ENCODE measurements at places on chromosomes 7 and 10.

GRCh38 chr10:555682-556350 is 133.7 kb downstream of the DIP2C start:
- DNase-seq: no peak

- no peak for DNase-seq
These were observed 49.5 kb downstream of the TCERG1L start for GRCh38 chr10:131261890-131262475.

- no peak for DNase-seq
These were observed 22.3 kb upstream of the CAMK1D start for GRCh38 chr10:12327074-12327473.

DNA sequence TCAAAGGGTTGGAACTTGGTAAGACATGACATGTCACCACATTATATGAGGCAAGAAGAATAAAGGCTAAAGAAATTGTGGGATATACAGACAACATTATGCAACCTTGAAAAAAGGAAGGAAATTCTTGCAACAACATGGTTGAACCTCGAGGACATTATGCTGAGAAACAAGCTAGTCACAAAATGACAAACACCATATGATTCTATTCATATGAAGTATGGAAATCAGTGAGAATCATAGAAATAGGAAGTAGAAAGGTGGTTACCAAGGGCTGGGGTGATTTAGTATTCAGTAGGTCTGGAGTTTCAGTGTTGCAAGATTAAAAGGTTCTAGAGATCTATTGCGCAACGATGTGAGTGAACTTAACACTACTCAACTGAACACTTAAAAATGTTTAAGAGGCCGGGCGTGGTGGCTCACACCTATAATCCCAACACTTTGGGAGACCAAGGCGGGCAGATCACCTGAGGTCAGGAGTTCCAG is 126.9 kb upstream of the TBX20 start:
- no peak for DNase-seq

GRCh38 chr7:100219271-100219737 is 445 bp upstream of the PVRIG start:
- DNase-seq: no peak

DNA sequence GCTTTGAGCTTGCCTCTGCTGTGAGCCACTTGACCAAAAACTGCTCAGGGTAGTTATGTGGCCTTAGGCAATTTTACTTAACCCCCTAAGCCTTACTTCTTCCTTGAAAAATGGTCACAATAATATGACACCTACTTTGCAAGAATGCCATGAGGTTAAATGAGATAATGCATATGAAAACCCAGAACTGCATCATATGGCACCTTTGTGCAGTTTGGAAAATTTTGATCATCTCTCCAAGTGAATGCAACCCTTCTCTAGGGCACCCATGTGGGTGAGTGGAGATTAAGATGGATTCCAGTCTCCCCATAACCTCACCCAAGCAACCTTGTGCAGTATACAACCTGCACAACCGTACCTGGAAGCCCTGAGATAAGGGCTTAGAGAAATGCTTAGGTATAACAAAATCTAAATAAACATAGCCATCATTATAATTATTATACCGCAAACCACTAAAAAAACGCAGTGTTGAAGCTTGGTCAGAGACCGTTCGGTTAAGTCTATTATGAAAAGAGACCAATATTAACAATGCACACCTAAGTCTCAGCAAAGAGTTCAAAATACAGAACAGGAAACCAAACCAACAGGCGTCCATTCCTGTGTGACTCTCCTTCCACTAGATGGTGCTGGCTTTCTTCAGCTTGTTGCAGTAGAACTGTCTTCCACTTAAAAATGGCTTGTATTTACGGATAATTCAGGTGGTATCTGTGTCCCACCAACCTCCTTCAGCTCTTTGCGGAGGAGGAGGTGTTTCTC is 21.0 kb upstream of the ASB15 start:
- peak; percentile 25 for DNase-seq

- no peak for DNase-seq
These were observed 23.1 kb downstream of the KCP start for GRCh38 chr7:128887169-128888038.

GRCh38 chr7:4699841-4700240 is 17.7 kb downstream of the FOXK1 start:
- no peak for DNase-seq

DNA sequence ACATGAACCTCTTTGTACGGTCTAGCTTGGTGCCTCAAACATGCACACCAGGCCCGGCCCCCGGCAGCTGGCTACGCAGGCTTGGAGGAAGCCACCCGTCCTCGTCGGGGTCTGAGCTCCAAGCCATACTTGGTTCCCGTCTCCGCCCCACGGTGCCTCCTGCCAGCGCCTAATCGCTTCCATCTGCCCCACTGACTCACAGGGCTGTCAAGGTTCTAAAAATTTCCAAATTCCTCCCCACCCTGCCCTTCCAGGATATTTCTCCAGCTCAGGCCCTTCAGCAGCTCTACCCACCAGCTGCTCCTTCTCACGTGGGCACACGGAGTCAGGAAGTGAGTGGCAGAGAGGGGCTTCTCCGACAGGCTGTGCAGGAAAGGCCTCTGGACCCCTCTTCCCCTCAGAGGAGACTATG is 38.8 kb downstream of the TMEM270 start:
- DNase-seq: peak; percentile 96

GRCh38 chr10:37703114-37703513 is 154.3 kb downstream of the ZNF248 start:
- DNase-seq: no peak

- peak; percentile 61 for DNase-seq
These were observed 172.7 kb downstream of the GNAI1 start for GRCh38 chr7:80307227-80307856.

- DNase-seq: no peak
These were observed at the start of gene RBM20 for GRCh38 chr10:110643653-110644597. Gene RBM20 (plus strand): TSS chr10:110644336. CDS start chr10:110644455, 119 bp downstream.

DNA sequence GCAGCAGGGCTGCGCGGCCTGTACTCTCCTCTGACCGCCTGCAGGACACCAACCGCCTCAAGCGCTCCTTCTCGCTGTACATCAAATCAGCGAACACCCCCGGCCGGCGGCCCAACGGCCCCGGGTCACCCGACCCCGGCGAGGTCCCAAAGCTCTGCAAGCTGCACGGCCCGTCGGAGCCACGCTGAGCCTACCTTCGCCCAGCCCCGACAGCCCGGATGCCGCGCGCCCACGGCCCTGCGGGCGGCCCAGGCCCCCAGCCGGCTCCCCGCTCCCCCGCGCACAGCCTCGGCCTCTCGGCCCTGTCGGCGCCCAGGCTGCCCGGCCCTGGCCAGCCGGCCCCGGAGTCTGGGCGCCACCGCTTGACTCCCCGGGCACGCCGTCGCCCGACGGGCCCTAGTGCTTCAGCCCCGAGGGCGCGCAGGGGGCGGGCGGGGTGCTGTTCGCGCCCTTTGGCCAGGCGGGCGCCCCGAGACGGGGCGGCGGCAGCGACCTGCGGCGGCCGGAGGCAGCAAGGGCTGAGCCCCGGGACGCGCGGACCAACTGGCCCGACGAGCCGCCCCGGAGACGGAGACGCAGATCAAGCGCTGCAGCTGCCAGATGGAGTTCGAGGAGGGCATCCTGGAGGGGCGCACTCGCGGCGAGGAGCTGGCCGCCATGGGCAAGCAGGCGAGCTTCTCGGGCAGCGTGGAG is 11.1 kb upstream of the SEC24C start:
- DNase-seq: no peak

- no peak for DNase-seq
These were observed 202.8 kb downstream of the BMPER start for GRCh38 chr7:34108165-34108564.

GRCh38 chr7:55245271-55245723 is 119.8 kb upstream of the LANCL2 start:
- DNase-seq: peak; percentile 67

DNA sequence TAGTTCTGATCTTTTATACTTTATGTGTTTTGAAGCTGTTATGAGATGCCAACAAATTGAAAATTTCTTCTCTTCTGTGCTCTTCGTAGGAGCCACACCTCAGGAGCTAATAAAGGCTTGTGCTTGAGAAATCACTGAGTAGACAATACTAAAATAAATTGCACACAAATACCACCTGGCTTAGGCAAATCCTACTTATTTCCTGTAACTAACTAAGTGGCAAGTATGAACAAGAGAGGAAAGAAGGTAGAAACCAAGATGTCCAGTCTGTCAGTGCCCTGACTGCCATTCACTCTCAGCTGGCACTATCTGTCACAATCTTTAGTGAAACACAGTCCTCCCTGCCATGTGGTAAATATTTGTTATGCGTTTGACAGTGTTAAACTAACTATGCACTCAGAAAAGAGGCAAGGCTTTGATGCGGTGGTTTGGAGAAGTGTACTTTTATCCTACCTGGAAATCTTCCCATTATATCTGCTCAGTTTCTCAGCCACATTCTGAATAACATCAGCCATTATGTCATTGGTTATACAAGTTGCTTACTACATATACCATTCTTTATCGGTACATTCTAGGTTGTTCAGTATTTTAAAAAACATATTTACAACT is 293.4 kb upstream of the VWC2 start:
- no peak for DNase-seq

DNA sequence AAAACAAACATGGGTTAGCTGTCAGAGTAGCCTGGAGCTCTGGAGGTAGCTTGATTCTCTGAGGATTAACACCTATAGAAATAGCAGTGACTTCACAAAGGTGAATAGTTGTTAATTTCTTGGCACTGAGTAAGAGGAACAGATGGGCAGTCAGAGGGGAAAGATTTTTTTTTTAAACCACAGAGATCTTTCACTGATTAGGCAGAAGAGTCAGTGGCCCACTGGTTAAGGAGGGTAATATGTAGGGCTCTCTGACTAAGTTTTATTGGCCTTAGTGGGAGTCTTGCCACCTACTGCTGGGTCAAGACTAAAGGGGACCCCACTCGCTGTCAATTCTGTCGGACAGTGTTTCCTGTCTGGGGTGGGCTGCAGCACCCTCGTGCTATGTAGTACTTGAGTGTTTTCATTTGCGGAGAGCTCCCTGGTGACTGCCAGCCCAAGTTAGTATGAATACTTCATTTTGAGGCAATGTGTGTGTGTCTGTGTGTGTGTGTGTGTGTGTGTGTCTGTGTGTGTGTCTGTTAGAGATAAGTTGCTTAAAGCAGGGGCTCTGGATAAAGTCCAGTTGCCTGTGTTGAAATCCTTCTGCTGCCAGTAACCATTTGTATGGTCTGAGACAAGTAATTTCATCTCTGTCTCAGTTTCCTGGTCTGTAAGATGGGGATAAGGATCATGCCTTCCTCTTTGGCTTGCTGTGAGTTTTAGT is 145.2 kb downstream of the ARID5B start:
- DNase-seq: peak; percentile 63

DNA sequence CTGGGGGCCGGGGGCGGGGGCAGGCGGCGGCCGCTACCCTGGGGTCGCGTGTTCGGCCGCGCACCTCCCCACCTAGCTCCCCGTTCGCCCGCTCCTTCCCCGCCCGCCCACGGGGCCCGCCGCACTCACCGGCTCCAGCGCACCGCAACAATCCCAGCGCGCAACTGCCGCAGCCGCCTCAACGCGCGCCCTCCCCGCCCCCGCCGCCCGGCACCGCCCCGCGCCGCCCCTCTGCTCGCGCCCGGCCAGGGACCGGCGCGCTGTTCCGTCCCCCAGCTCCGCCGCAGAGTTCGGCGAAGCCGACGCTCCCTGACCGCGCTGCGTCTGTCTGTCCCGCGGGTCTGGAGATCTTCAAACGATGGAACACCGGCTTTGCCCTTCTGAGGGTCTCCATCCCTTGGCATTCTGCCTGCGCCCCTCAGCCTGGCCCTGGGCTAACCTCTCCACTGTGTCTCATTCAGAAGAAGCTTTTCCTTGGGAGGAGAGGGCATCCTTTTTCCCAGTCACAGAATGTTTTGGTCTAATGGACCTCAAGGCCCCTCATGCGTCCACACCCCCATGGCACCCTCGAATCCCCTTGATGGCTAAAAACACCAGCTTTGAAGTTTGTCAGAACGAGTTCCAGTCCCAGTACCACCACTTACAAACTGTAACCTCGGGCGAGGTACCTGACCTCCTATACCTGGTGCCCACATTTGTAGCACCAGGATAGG is at the start of gene NT5C2:
Gene NT5C2 (minus strand): TSS at position 166 of the 713 bp plus-strand sequence. CDS start 18,314 bp downstream, outside the sequence.
- peak; percentile 82 for DNase-seq

- DNase-seq: no peak
These were observed 178.1 kb downstream of the AVL9 start for GRCh38 chr7:32673275-32673983.

- DNase-seq: no peak
These were observed 84.2 kb upstream of the DIP2C start for GRCh38 chr10:773562-774161.

- no peak for DNase-seq
These were observed 117.2 kb downstream of the CLEC2L start for GRCh38 chr7:139640681-139641080.

DNA sequence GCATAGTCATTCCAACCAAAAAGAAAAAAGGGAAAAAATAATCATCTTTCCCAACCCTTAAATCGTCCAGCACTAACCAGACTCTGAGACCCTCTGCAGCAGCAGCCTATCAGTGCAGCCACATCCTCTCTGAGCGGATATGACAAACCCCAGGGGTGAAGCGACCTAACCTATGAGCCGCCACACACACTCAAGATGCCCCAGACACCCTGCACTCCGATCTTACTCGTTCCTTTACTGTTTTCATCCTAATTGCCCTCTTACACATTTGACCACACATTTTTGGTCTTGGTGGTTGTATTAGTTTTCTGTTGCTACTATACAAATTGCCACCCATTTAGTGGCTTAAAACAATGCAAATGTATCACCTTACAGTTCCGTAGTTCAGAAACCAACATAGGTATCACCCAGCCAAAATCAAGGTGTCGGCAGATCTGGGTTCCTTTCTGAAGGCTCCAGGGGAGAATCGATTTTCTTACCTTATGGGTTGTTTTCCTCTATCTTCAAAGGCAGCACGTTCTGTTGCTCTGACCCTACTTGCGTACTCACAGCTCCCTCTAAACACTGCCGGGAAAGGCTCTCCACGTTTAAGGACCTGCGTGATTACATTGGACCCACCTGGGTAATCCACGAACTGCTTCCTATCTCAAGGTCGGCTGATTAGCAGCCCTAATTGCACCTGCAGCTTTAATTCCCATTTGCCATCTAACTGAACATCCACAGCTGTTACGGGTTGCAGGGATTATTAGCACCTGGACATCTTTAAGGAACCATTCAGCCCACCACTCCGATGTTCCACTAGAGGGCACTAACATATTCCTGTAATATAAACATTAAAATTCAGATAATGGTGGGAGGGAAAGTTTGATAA is 37.3 kb upstream of the PRSS1 start:
- no peak for DNase-seq
